Heart left ventricle (tissue), 16 donors: ENCODE measurements at places on chromosomes 4 and X. TPM values are rescaled to one million over a fixed set of nuclear protein-coding genes. Genes with fewer than 3 reads are reported as not detected.

Gene CSN1S1
- total RNA-seq: not detected

Gene DCHS2
- total RNA-seq: 0.49 TPM

Gene SPANXA1
- not detected for total RNA-seq

Gene TMEM150C
- 13.3 TPM for total RNA-seq

Gene DCAF4L1
- 0.17 TPM for total RNA-seq

Gene OTC
- not detected for total RNA-seq

Gene PHOX2B
- total RNA-seq: not detected

Gene PLXNB3
- total RNA-seq: 1.6 TPM

Gene CT47C1
- total RNA-seq: not detected

Gene SLC6A14
- not detected for total RNA-seq

Gene STAP1
- total RNA-seq: not detected

Gene BANK1
- total RNA-seq: 0.71 TPM

Gene JCHAIN
- total RNA-seq: not detected

Gene PCDH7
- 51.4 TPM for total RNA-seq

Gene DDX60
- total RNA-seq: 4.5 TPM

Gene CACNA1F
- 0.37 TPM for total RNA-seq

Gene HTN3
- total RNA-seq: not detected

Gene XAGE1A
- not detected for total RNA-seq

Gene SCRG1
- total RNA-seq: 0.46 TPM

Gene HOPX
- total RNA-seq: 7.7 TPM

Gene MGARP
- 0.48 TPM for total RNA-seq

Gene VGLL1
- total RNA-seq: not detected

Gene MAOA
- total RNA-seq: 104 TPM

Gene PRR32
- total RNA-seq: not detected

Gene TKTL1
- total RNA-seq: 9.1 TPM

Gene TXK
- total RNA-seq: 0.65 TPM

Gene DGAT2L6
- not detected for total RNA-seq

Gene CPE
- 43.6 TPM for total RNA-seq

Gene GPM6B
- total RNA-seq: 2.1 TPM

Gene FAM184B
- not detected for total RNA-seq

Gene CFP
- 1.9 TPM for total RNA-seq

Gene CXorf49
- not detected for total RNA-seq

Gene PLS3
- total RNA-seq: 53.2 TPM
